ENCODE measurements at places on chromosomes 3 and 15.

DNA sequence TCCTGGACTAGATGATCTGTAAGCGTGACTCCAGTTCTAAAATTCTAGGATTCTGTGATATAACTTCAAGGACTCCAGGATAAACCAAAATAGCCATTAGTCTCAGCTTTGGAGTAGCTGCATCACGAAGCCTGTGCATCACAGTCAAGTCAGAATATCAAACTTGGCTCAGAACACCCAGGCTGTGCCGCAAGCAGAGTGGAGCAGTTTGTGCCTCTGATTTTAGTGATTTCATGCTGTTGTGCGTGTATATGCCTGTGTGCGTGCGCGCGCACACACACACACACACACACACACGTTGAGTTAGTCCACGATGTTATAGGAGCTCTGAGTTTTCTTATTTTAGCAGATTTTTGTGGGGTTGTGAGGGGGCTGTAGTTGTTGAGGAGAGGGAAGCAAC, 356.6 kb upstream of the KCNH8 start:
- H3K4me1 ChIP-seq, result no peaks in the 10 kb centered on the region
- H3K36me3 ChIP-seq, result no peaks in the 10 kb centered on the region
- no peak overlapping the region for H3K4me3 ChIP-seq
- no peaks in the 10 kb centered on the region for H3K27me3 ChIP-seq

GRCh38 chr15:94229591-94230369, 1.6 kb upstream of the MCTP2 start:
- H3K4me1 ChIP-seq, result peaks cover 23% of the 10 kb centered on the region
- no peaks in the 10 kb centered on the region for H3K36me3 ChIP-seq
- H3K4me3 ChIP-seq, result no peak overlapping the region
- DNase-seq, result no peak
- no peaks in the 10 kb centered on the region for H3K27me3 ChIP-seq

- H3K4me3 ChIP-seq, result no peak overlapping the region
- H3K27me3 ChIP-seq, result no peaks in the 10 kb centered on the region
- peaks cover 73% of the 10 kb centered on the region for H3K4me1 ChIP-seq
- no peak for DNase-seq
These were observed 9.2 kb downstream of the CSRNP1 start for GRCh38 chr3:39144095-39144747.

DNA sequence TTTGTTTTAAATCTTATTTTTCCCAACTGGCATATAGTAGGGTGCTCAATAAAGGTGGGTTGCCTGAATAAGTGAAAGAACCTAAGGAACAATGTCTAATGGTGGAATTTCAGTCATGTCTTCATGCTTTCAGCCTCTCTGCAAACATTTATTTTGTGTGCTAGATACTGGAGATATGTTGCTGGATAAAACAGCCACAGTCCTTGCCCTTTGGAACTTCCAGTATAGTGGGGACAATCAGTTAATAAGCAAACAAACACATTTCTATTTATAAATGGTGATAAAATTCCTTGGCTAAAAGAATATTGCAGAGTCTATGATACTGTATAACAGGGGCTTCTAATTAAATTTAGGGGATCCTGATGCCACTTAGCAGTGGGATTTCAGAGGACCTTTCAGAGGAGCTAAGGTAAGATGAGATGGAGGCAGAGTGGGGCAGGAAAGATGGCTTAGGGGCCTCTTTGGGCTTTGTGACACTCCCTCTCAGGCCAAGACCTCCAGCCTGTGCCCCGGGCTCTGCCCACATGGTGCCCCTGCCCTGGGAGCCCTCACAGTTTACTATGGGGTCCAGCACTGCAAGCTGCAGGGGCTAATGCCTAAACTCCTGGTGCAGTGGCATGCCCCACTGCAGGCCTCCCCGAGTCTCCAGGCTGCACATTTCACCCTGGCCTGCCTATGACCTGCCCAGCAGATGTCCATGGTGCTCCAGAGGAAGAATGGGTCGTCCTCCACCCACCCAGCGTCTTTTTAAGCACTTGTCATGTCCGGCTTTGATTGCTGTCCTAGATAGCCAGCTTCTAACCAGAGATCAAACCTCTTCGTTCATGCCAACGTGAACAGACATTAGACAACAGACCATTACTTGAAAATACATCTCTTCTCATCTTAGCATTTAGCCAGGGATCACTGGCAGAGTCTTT, 61.6 kb upstream of the PRR23C start:
- H3K36me3 ChIP-seq, result no peaks in the 10 kb centered on the region
- no peaks in the 10 kb centered on the region for H3K27me3 ChIP-seq
- no peaks in the 10 kb centered on the region for H3K4me1 ChIP-seq
- H3K27ac ChIP-seq, result no peak overlapping the region
- peak; percentile 46 for DNase-seq

GRCh38 chr15:67290319-67290718, 35.7 kb downstream of the IQCH start:
- H3K4me1 ChIP-seq, result no peaks in the 10 kb centered on the region
- no peak overlapping the region for H3K4me3 ChIP-seq
- H3K27me3 ChIP-seq, result no peaks in the 10 kb centered on the region
- H3K36me3 ChIP-seq, result no peaks in the 10 kb centered on the region

DNA sequence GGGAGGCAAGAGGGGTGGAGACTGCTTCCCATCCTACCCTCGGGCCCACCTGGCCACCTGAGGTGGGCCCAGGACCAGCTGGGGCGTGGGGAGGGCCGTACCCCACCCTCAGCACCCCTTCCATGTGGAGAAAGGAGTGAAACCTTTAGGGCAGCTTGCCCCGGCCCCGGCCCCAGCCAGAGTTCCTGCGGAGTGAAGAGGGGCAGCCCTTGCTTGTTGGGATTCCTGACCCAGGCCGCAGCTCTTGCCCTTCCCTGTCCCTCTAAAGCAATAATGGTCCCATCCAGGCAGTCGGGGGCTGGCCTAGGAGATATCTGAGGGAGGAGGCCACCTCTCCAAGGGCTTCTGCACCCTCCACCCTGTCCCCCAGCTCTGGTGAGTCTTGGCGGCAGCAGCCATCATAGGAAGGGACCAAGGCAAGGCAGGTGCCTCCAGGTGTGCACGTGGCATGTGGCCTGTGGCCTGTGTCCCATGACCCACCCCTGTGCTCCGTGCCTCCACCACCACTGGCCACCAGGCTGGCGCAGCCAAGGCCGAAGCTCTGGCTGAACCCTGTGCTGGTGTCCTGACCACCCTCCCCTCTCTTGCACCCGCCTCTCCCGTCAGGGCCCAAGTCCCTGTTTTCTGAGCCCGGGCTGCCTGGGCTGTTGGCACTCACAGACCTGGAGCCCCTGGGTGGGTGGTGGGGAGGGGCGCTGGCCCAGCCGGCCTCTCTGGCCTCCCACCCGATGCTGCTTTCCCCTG, 2.2 kb upstream of the FES start:
- H3K27ac ChIP-seq, result peak overlapping the region; percentile 17
- H3K27me3 ChIP-seq, result no peaks in the 10 kb centered on the region
- peaks cover 30% of the 10 kb centered on the region for H3K4me1 ChIP-seq
- H3K4me3 ChIP-seq, result no peak overlapping the region
- peaks cover 62% of the 10 kb centered on the region for H3K36me3 ChIP-seq

DNA sequence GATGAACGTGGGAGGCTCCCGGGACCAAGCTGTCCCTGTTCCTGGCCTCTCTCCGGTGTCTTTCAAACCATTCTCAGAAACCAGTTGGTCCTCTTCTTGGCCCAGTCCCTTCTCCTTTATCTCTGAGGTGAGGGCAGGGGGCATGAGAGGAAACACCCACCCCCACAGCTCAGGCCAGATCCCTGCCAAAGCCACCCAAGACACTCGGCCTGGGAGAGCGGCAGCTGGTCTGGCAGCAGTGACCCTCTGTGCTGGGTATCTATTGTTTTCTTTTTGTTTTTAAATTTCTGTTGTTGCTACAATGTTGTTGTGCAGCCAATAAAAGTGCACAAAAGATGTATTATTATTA, 27.3 kb downstream of the ACSBG1 start:
- no peak overlapping the region for H3K27ac ChIP-seq
- no peaks in the 10 kb centered on the region for H3K36me3 ChIP-seq
- H3K4me1 ChIP-seq, result no peaks in the 10 kb centered on the region
- H3K27me3 ChIP-seq, result no peaks in the 10 kb centered on the region
- H3K4me3 ChIP-seq, result no peak overlapping the region
- no peak for DNase-seq

GRCh38 chr15:88246081-88246480, 10.5 kb downstream of the NTRK3 start:
- H3K36me3 ChIP-seq, result no peaks in the 10 kb centered on the region
- no peak for DNase-seq
- H3K4me3 ChIP-seq, result no peak overlapping the region

- H3K4me3 ChIP-seq, result peak overlapping the region; percentile 92
- peaks cover 13% of the 10 kb centered on the region for H3K36me3 ChIP-seq
- H3K27me3 ChIP-seq, result no peaks in the 10 kb centered on the region
- peaks cover 33% of the 10 kb centered on the region for H3K4me1 ChIP-seq
- peak overlapping the region; percentile 86 for H3K27ac ChIP-seq
These were observed 363 bp downstream of the EMC3 start for GRCh38 chr3:9986230-9986725.

- H3K36me3 ChIP-seq, result no peaks in the 10 kb centered on the region
- H3K27ac ChIP-seq, result no peak overlapping the region
- DNase-seq, result no peak
- no peaks in the 10 kb centered on the region for H3K4me1 ChIP-seq
These were observed 287.4 kb upstream of the LYSMD4 start for GRCh38 chr15:100020614-100021013.

GRCh38 chr3:196008387-196008786, 73.5 kb downstream of the TFRC start:
- no peaks in the 10 kb centered on the region for H3K27me3 ChIP-seq
- H3K27ac ChIP-seq, result no peak overlapping the region
- H3K36me3 ChIP-seq, result no peaks in the 10 kb centered on the region
- H3K4me3 ChIP-seq, result no peak overlapping the region

DNA sequence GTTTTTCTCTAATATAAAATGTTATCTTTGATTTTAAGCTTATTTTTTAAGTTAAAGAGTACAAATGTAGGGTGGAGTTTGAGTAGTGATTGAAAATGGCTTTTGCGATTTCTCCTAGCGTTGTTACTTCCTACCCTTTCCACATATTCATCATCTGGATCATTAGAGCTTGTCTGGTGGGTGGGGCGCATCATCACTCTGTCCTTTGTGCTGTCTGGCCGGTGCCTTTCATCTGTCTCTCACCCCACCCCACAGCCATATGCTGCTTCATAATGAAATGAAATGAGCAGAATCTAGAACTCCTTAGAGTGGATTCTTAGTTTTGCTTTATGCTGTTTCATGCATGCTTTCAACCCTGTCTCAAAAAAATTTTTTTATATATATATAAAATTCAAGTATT, 44.3 kb downstream of the ATP1B3 start:
- peaks cover 81% of the 10 kb centered on the region for H3K36me3 ChIP-seq
- no peak for DNase-seq
- H3K4me1 ChIP-seq, result no peaks in the 10 kb centered on the region
- no peak overlapping the region for H3K4me3 ChIP-seq

DNA sequence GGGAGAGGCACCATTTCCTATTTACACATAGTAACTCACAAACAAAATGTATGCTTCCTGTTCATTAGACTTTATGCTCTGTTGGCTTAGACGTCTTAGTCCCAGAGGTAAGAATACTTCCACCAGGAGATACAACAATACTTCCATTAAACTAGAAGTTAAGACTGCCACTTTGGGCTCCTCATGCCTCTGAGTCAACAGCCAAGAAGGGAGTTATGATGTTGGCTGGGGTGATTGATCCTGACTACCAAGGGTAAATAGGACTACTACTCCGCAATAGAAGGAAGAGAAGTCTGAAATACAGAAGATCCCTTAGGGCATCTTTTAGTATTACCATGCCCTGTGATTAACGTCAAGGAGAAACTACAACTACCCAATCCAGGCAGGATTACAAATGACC, 43.5 kb upstream of the ABI3BP start:
- no peak for DNase-seq
- no peak overlapping the region for H3K4me3 ChIP-seq
- H3K4me1 ChIP-seq, result no peaks in the 10 kb centered on the region
- H3K27ac ChIP-seq, result peak overlapping the region; percentile 40

- no peak overlapping the region for H3K4me3 ChIP-seq
- no peaks in the 10 kb centered on the region for H3K4me1 ChIP-seq
- no peak overlapping the region for H3K27ac ChIP-seq
- DNase-seq, result no peak
- H3K27me3 ChIP-seq, result no peaks in the 10 kb centered on the region
These were observed 18.4 kb downstream of the RBP1 start for GRCh38 chr3:139521144-139521543.

DNA sequence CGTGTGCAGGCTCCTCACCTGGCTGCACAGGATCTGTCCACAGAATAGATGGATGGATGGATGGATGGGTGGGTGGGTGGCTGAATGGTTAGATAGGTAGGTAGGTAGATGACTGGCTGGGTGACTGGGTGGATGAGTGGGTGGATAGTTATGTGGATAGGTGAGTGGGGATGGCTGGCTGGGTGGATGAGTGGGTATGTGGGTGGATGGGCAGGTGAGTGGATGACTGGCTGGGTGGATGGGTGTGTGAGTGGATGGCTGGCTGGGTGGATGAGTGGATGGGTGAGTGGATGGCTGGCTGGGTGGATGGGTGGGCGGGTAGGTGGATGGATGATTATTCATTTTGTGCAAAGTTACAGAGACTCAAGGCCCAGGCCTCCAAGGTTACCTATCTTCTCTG, 172.9 kb upstream of the CTDSPL start:
- H3K36me3 ChIP-seq, result peaks cover 7% of the 10 kb centered on the region
- H3K4me3 ChIP-seq, result no peak overlapping the region
- no peaks in the 10 kb centered on the region for H3K27me3 ChIP-seq
- no peak for DNase-seq
- H3K4me1 ChIP-seq, result peaks cover 14% of the 10 kb centered on the region

- no peak overlapping the region for H3K27ac ChIP-seq
- no peaks in the 10 kb centered on the region for H3K4me1 ChIP-seq
- H3K4me3 ChIP-seq, result no peak overlapping the region
- no peaks in the 10 kb centered on the region for H3K27me3 ChIP-seq
- peaks cover under 1% of the 10 kb centered on the region for H3K36me3 ChIP-seq
- no peak for DNase-seq
These were observed 11.4 kb downstream of the LMOD3 start for GRCh38 chr3:69110941-69111546.

- H3K36me3 ChIP-seq, result no peaks in the 10 kb centered on the region
- H3K4me1 ChIP-seq, result no peaks in the 10 kb centered on the region
- H3K27ac ChIP-seq, result no peak overlapping the region
- no peaks in the 10 kb centered on the region for H3K27me3 ChIP-seq
- no peak overlapping the region for H3K4me3 ChIP-seq
- DNase-seq, result no peak
These were observed 23.3 kb downstream of the IL17RD start for GRCh38 chr3:57141719-57142410.

DNA sequence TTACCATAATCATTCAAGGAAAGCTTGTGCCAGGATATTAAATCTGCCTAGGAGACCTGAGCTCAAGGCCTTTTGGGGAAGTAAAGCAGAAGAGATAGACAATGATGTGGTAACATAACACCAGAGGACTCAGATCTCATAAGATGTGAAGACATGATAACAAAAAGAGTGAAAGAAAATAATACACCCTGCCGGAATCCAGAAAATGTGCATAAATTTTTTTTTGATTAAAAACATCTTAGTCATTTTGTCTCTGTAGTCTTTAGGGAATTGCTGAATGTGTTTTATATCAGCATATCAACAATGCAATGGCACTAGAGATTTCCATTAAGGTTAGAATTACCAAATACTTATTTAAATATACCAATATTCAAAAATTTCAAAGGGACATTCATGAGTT, 326.8 kb upstream of the ROBO1 start:
- no peaks in the 10 kb centered on the region for H3K36me3 ChIP-seq
- H3K27ac ChIP-seq, result no peak overlapping the region
- H3K27me3 ChIP-seq, result no peaks in the 10 kb centered on the region
- H3K4me1 ChIP-seq, result no peaks in the 10 kb centered on the region
